Activated naive CD8-positive, alpha-beta T cell treated with anti-CD3 and anti-CD28 coated beads for 36 hours (primary cell): ENCODE measurements at places on chromosomes 7 and 10. TPM values are rescaled to one million over a fixed set of nuclear protein-coding genes. Genes with fewer than 3 reads are reported as not detected.

Gene EPHA1
- 2.3 TPM for total RNA-seq

Gene OR9A2
- not detected for total RNA-seq

Gene DNAH11
- total RNA-seq, result 0.02 TPM

Gene ZNF727
- total RNA-seq, result 0.89 TPM

Gene SPDYE1
- not detected for total RNA-seq

Gene CALN1
- total RNA-seq, result not detected

Gene CLEC5A
- not detected for total RNA-seq

Gene GFRA1
- total RNA-seq, result not detected

Gene A1CF
- total RNA-seq, result not detected

Gene PNLIPRP1
- total RNA-seq, result not detected

Gene CFAP69
- total RNA-seq, result 0.85 TPM

Gene EIF5AL1
- total RNA-seq, result 2.9 TPM

Gene IFIT1
- total RNA-seq, result 9.1 TPM

Gene ICA1
- total RNA-seq, result 0.62 TPM

Gene PTF1A
- not detected for total RNA-seq

Gene FAM13C
- 0.21 TPM for total RNA-seq

Gene LDB3
- total RNA-seq, result 0.06 TPM

Gene RAB19
- 7.6 TPM for total RNA-seq
